ENCODE measurements at places on chromosomes 3 and 15. TPM values are rescaled to one million over a fixed set of nuclear protein-coding genes. Genes with fewer than 3 reads are reported as not detected.

ZNF660 gene
- total RNA-seq, result 3.4 TPM

HGD gene
- 2.5 TPM for total RNA-seq

SEMA3B gene
- 45.2 TPM for total RNA-seq

SIN3A gene
- 48.2 TPM for total RNA-seq

ZDHHC19 gene
- not detected for total RNA-seq

CFAP92 gene
- total RNA-seq, result 0.10 TPM

ZDHHC23 gene
- total RNA-seq, result 4.7 TPM

VIPR1 gene
- total RNA-seq, result 18.7 TPM

DZIP1L gene
- 24.7 TPM for total RNA-seq

CCK gene
- not detected for total RNA-seq

RSRC1 gene
- 62.7 TPM for total RNA-seq

GRCh38 chr15:63596676-63597037 lies 530 bp upstream of the FBXL22 start:
- DNase-seq, result peak; percentile 71

- DNase-seq, result peak; percentile 44
Observed at GRCh38 chr3:79497447-79498111, 270.2 kb downstream of the ROBO1 start.

GRCh38 chr3:11099306-11099705 lies 55.0 kb upstream of the HRH1 start:
- no peak for DNase-seq

DNA sequence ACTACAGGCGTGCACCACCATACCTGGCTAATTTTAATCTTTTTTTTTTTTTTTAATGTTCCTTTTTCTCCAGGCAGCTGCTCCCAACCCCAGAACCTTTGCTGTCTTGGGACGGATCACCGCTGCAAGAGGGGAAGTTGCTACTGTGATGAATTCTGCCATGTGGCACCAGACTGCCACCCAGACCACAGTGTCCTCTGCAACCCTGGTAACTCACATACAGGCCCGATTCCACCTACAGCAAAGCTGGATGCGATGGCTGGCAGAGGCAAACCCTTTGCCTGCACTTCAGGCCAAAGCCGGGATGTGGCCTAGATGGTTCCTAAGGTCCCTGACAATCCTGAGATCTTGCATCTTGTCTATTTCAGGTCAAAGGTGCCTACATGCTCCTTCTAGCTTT lies 12.7 kb upstream of the MUC20 start:
- DNase-seq, result no peak

DNA sequence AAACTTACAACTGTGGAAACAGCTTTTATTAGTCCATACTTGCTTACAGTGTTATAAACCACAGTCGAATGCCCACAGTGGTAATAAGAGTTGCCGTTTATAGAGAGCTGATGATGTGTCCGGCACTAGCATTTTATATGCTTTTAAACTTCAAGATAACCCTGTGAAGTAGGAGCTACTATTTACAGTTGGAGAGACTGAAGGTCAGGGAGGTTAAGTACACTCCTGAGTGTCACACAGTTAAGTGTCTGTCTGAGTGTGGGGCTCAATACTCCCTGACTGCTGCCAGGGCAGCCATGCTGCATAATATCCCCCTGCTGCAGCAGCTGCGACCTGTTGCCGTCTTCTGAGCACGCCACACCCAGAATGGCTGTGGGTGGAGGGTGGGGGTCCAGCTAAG lies 89.9 kb upstream of the TNFAIP8L3 start:
- no peak for DNase-seq

DNA sequence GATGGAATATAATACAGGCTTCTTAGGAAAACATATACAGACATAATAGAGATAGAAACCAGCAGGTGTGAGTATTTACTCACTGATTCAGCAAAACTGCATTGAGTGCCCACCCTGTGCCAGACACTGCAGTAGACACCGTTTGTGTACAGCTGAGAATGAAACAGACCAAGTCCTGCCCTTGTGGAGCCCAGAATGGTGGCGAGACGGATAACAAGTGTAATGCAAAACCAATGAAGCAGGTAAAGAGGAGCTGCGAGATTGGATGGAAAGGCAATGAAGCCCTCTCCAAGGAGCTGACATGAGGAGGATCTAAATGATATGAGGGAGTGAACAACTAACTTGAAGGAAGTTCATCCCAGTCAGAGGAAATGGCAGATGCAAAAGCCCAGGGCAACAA lies 256.4 kb downstream of the MEX3B start:
- DNase-seq, result no peak

DNA sequence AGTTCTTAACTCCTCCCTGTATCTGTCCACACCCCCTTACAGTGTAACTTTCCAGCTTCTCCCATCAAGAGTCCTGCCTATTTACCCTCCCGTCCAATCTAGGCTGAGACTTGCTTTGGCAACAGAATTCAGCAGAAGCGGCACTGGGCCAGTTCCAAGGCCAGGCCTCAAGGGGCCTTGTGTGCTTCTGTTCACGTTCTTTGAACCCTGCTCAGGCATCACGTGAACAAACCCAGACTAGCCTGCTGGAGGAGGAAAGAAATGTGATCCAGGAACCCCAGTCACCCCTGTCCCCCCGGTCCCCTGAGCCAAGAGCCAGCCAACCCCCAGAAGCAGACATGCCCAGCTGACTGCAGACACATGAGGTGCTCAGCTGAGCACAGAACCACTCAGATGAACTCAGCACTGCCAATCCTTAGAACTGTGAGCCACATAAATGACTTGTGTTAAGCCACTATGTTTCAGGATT lies 76.1 kb upstream of the DCLK3 start:
- peak; percentile 48 for DNase-seq

DNA sequence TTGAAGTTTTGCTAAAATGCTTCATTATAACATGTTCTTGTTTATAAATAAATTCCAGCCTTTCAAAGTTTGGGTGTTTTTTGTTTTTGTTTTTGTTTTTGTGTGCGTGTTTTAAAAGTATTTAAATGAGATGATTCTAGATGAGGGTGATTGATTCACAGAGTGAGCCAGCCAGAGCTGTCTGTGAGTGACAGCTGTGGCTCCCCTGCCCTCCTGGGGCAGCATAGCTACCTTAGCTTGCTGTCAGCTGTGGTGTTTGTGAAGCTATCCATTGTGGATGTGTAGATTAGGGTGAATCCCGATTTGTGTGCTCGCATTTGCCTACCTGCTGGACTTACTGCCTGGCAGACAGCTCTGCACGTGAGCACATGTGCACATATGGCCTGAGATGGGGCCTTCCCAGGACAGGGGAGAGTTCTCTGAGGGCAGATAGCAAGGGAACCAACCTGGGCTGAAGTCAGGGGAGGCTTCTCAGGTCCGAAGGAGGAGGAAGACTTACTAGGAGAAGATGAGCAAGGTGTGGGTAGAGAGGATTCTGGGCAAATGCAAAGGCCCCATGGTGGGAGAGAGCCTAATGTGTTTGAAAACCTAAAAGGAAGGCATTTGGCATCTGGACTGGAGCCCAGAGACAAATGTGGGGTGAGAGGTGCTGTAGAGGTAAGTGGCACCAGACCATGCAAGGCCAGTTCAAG lies 124.2 kb downstream of the EEFSEC start:
- DNase-seq, result no peak

- no peak for DNase-seq
Observed at GRCh38 chr3:184172681-184173373, 1.8 kb upstream of the AP2M1 start.

DNA sequence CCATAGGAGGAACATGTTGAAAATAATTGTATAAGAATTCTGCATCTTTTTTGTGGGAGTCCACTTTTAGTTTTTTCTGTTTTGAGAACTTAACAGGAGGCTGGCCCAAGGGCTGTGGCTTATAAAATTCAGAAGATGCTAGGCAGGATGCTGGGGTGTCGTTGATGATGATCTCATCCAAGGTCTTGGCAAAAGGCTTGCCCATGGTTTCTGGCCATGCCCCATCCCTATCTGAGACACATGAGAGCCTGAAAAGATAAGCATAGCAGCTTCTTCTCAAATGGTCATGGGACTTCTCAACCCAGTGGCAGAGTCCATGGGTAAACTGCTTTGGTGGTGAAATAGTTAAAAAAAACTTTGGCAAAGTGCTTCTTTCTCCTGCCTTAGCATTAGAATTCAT lies 35.2 kb downstream of the CMSS1 start:
- no peak for DNase-seq

DNA sequence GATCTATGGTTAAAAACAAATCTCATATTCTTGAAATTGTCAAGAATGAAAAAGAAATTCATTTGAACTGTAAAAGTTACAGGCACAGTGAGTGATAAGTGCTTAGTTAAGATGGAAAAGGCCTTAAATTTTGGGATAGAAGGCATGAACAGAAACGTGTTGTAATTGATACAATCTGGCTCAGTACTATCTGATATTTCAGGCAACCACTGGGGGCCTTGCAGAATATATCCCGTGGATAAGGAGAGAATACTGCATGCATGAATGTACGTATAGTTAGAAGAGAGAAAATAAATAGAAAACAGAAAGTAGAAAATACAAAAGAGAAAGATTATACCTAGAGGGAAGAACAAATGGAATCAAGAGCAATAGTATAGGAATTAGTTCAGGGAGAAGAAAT lies 741.4 kb upstream of the CCDC54 start:
- DNase-seq, result no peak
